ENCODE measurements at places on chromosomes 5 and 9.

- DNase-seq = no peak
Measured at GRCh38 chr9:22307013-22307711, 139.5 kb upstream of the DMRTA1 start.

DNA sequence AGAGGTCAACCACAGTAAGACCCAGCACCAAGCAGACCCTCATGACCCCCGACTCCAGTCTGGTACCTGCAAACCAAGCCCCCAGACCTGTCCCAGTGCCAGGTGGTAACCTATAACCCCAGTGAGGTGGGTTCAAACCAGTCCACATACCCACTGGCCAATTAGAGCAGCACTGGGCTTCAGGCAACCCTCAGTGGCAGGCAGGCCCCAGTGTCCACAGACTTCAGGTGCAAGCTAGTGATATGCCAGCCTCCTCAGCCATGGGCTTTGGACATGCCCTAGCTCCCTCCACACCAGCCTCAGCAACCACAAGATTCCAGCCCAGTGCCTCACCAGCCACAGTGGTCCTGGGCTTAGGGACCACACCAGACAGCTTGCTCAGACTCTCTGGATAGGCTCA is 276.6 kb downstream of the DTWD2 start:
- DNase-seq = no peak

GRCh38 chr9:128321343-128321742 is 904 bp downstream of the TRUB2 start:
- no peak for DNase-seq

DNA sequence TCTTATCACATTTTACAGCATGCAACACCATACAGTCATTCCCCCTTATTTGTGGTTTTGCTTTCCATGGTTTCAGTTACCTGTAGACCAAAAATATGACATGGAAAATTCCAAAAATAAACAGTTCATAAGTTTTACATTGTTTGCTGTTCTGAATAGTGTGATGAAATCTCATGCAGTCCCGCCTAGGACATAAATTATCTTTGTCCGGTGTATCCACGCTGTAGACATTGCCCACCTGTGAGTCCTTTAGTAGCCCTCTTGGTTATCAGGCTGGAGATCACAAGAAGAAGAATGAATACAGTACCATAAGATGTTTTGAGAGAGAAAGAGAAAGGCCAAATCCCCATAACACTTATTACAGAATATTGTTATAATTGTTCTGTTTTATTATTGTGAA is 68.1 kb downstream of the SLC46A2 start:
- no peak for DNase-seq
